ENCODE measurements at places on chromosomes 5 and 9.

DNA sequence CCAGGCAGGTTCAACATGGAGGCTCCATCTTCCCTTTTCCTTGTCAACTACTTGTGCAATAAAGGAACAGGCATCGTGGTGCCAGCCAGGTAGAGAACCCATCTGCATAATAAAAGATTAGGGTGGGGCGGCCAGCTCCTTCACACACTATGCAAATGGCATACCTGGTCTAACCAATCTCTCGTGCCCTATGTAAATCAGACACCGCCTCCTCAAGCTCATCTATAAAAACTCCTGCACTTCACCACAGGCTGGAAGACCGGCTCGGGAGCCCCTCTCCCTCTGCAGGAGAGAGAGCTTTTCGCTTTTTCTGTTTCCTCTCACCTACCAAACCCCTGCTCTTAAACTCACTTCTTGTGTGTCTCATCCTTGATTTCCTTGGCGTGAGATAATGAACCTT lies 244.3 kb upstream of the PUM3 start:
- no peaks in the 10 kb centered on the region for H3K4me1 ChIP-seq
- no peak for DNase-seq
- no peak overlapping the region for H3K27ac ChIP-seq
- H3K36me3 ChIP-seq = no peaks in the 10 kb centered on the region

- no peak for DNase-seq
- H3K4me1 ChIP-seq = peaks cover 27% of the 10 kb centered on the region
- H3K27me3 ChIP-seq = no peaks in the 10 kb centered on the region
- H3K36me3 ChIP-seq = no peaks in the 10 kb centered on the region
- H3K27ac ChIP-seq = no peak overlapping the region
These were observed 11.1 kb upstream of the SHOC1 start for GRCh38 chr9:111805830-111806241.

DNA sequence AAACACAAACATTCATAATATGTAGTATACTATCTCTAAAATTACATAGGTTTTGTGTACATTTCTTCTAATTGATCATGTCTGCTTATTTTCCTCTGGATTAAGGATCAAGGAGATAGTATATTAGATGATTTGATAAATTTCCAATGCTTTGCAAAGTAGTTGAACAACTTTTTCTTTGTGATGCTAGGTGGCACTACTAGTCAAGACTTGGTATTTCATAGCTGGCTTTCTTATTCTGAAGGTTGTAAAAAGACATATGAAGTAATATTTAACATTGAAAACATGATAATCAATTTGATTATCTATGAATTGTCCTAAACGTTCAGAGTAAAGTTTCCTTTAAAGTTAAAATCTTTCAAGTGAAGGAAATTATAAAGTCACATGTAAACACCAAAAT lies 106.1 kb upstream of the FGF10 start:
- H3K27me3 ChIP-seq = no peaks in the 10 kb centered on the region
- H3K4me3 ChIP-seq = no peak overlapping the region
- no peaks in the 10 kb centered on the region for H3K36me3 ChIP-seq
- no peak overlapping the region for H3K27ac ChIP-seq

GRCh38 chr5:139676951-139677735 lies 29.0 kb downstream of the CXXC5 start:
- no peaks in the 10 kb centered on the region for H3K4me1 ChIP-seq
- no peak for DNase-seq
- H3K27me3 ChIP-seq = no peaks in the 10 kb centered on the region
- no peaks in the 10 kb centered on the region for H3K36me3 ChIP-seq
- H3K27ac ChIP-seq = no peak overlapping the region

GRCh38 chr5:74404574-74405508 lies 235.7 kb downstream of the ENC1 start:
- H3K4me3 ChIP-seq = no peak overlapping the region
- H3K27ac ChIP-seq = no peak overlapping the region
- H3K27me3 ChIP-seq = peaks cover 13% of the 10 kb centered on the region
- H3K4me1 ChIP-seq = no peaks in the 10 kb centered on the region
- no peak for DNase-seq

DNA sequence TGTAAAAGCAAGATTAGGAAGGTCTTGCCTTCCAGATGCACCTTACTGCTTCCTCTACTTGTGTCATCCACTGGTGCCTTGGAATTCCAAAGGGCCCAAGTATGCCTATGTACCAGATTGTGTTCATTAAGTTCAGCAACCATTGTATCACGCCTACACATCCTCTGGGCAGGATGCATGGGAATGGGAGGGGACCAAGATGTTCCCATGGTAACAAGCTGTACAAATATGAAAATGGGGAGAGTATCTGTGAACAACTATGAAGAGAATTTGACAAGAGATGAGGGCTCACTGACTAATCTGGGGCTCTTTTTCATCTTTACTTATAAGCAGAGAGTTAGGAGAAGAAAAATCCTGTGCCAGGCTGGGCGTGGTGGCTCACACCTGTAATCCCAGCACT lies 137.8 kb upstream of the MAP1B start:
- DNase-seq = no peak
- H3K4me1 ChIP-seq = no peaks in the 10 kb centered on the region
- H3K27me3 ChIP-seq = no peaks in the 10 kb centered on the region
- H3K36me3 ChIP-seq = no peaks in the 10 kb centered on the region

DNA sequence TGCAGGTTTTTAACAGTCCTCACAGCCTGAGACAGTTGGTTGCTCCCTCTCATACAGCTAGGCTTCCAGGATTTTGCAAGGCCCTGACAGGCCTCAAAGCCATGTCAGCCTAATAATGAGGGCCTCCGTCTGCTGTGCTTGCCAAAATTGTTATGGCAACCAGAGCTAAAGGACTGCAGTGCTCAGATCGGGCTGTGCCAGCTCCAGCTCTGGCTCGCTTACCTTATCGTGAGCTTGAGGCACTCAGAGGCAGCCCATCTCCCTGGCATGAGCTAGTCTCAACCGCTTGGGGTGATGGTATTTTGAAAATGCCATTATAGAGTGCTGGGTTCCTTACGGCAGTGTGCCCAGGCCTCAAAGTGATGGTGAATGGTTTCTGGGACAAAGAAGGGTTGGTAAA lies 8.4 kb downstream of the MTAP start:
- no peak for DNase-seq
- no peaks in the 10 kb centered on the region for H3K27me3 ChIP-seq
- H3K27ac ChIP-seq = no peak overlapping the region

GRCh38 chr9:114723931-114724330 lies 41.9 kb upstream of the TEX48 start:
- no peaks in the 10 kb centered on the region for H3K27me3 ChIP-seq
- H3K4me3 ChIP-seq = no peak overlapping the region
- H3K36me3 ChIP-seq = peaks cover 37% of the 10 kb centered on the region
- no peak for DNase-seq
- peaks cover 82% of the 10 kb centered on the region for H3K4me1 ChIP-seq
- peak overlapping the region; percentile 16 for H3K27ac ChIP-seq

DNA sequence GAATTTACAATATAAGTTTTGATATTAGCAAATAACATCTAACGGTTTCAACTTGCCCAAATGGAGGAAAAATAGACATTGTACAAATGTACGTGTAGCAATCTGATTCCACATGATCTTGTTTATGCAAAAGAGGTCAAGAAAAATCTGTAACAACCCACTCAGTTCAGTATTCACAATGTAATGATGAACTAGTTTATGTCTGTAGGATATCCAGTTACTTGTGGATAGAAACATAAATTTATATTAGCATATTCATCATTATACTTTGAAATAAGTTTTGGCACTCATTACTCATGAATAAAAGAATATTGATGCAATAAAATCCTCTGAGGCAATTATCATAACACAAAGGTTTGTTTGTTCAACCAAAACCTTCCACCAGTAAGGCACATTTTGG lies 28.1 kb downstream of the PLK2 start:
- H3K27me3 ChIP-seq = peaks cover 6% of the 10 kb centered on the region
- H3K4me3 ChIP-seq = no peak overlapping the region
- H3K36me3 ChIP-seq = no peaks in the 10 kb centered on the region
- no peak for DNase-seq
- no peaks in the 10 kb centered on the region for H3K4me1 ChIP-seq

DNA sequence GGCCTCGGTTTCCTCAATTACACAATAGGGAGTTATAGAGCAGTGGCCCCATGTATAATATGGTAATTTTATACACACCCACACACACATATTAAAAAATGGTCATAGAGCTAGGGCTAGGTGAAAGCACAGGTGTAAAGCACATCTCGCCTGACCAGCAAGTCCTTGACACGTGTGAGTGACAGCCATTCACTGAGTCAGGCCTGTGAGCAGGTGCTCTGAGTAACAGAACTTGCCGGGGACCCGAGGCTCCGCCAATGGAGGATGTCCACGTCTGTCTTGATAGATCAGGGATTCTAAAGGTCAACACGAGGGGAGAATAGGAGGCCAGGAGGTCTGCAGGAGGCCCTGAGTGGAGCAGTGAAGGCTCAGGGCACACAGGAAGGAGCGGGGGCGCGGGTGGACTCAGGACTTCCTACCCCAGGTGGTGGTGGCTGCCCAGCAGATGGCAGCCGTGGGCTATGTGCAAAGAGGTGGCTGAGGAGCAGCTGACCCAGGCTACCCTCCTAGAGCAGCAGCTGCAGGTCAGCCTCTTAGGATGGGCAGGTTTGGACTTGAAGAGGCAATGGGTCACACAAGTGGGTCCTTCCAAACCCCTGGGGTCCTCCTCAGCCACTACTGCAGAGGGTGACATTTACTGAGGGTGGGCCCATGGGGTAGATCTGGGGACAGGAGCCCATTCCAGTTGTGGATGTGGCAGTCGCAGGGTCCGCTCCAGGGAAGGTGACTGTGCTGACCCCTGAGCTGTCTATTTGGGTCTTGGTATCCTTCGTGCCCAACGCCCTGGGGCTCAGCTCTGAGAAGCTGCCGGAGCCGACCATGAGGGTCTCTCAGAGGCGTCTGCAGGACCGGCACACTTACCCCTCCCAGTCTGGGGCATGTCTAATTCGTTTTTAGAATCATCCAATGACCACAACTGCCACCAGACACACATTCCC lies 45.9 kb downstream of the PRRT1B start:
- DNase-seq = peak; percentile 66
- no peak overlapping the region for H3K4me3 ChIP-seq
- H3K27me3 ChIP-seq = no peaks in the 10 kb centered on the region
- H3K36me3 ChIP-seq = peaks cover 55% of the 10 kb centered on the region
- peak overlapping the region; percentile 78 for H3K27ac ChIP-seq

- DNase-seq = no peak
- peaks cover 27% of the 10 kb centered on the region for H3K4me1 ChIP-seq
- no peaks in the 10 kb centered on the region for H3K27me3 ChIP-seq
- H3K36me3 ChIP-seq = peaks cover 70% of the 10 kb centered on the region
- peak overlapping the region; percentile 68 for H3K27ac ChIP-seq
- no peak overlapping the region for H3K4me3 ChIP-seq
These were observed 24.8 kb downstream of the IL6ST start for GRCh38 chr5:55969956-55970355.

DNA sequence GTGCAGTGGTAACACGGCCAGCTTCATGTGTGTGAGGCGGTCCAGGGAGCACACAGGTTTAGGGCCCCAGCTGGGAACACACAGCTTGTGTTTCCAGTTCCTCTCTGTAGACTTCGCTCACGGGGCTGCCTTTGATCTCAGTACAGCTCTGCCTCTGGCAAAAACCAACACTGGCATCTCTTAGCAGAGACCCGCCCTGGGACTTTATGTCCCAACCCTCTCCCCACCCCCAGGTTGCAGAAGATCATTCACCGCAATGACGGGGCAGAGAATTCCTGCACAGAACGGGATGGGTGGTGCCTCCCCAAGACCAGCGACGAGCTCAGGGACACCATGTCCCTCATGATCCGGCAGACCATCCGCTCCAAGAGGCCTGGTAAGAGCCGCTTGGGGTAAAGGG lies 5.2 kb upstream of the CEL start:
- peaks cover 39% of the 10 kb centered on the region for H3K4me1 ChIP-seq
- peaks cover 45% of the 10 kb centered on the region for H3K36me3 ChIP-seq
- no peak overlapping the region for H3K4me3 ChIP-seq
- no peak for DNase-seq
- H3K27me3 ChIP-seq = no peaks in the 10 kb centered on the region
- H3K27ac ChIP-seq = peak overlapping the region; percentile 60

DNA sequence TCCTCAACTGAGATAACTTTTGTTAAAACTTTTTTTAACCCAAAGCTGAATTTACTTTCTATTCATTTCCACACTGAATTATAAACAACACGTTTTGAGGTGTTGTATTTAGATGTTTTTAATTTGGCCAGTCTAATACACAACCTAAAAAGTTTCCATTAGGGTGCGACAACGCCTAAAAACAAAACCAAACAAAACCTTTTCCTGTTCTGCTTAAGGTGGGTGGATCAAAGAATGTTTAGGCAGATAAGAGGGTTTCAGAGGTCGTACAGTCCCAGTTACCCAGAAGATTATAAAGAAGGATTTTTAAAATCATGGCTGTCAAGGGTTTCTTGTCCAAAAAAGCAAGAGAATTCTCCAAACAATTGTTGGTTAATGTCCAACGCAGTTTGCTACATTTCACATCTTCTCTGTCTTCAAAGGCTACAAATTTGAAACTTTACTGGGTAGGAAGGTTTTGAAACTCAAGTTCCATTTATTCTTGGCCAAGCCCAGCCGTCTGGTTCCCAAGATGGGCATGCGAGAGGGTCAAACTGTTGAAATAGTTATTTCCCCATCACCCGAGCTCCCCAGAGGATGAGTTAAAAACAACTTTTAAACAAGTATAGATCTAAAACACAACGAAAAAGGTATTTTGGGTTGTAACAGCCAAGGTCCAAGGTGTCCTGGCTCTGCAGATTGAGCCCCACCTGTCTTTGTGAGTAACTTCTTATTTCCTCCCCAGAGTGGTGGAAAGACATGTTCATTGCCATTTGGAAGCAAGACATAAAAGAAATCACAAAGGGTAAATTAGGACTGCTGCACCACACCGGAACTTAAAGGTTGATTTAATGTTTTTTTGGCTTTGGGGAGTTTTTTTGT lies 122.8 kb upstream of the MAP3K1 start:
- peaks cover 17% of the 10 kb centered on the region for H3K36me3 ChIP-seq
- H3K27me3 ChIP-seq = no peaks in the 10 kb centered on the region

DNA sequence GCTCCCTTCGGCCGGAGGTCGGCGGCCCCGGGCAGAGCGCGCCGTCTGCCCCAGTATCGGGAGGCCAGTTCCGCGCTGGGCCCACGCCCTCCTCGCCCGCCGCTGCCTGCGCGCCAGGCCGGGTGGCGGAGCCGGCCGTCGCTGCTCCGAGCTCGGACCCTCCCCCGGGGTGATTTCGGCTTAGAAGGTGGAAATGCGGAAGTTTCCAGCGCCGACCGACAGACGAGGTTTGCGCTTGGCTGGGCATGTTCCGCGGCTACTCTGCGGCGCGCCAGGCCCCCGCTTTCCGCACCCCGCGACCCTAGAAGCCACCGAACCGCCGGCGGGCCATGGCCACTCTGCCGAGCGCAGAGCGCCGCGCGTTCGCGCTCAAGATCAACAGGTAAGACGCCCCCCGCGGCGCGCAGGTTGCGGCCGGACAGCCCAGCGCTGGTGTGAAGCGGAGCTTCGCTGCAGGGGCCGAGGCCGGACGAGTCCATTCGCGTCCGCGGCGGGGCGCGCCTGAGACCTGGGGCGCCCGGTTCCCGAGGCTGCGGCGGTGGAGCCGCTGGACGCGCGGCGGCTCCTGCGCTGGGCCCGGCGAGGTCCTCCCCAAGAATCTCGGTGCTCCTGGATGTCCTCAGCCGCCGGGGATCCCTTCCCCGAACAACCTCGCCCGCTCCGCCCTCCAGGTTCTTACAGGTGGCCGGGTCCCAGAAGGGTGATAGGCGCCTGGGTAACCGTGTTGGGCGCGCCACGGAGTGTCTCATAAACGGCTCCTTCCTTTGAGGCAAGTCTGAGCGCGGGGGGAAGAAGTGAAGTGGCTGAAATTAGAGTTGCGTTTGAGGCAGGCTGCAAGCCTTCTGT lies at the start of gene DOCK8:
DOCK8 (plus strand) TSS at position 218 of the 846 bp plus-strand sequence; CDS start at position 330, 112 bp downstream.
- peak within 1 kb of the TSS; percentile 79 for H3K27ac ChIP-seq
- DNase-seq = peak; percentile 59
- peak within 1 kb of the TSS; percentile 85 for H3K4me3 ChIP-seq

Measured in activated T-helper 2 cell treated with anti-CD3 and anti-CD28 coated beads, Interferon-gamma antibody, Interleukin-2, Interleukin-4, amounts not matched to agents 10 μg/mL and 5 μg/mL and 100 μg/mL, durations not matched to agents 14 hours and 24 hours and 36 hours (primary cell).